ENCODE measurements at places on chromosomes 11 and 22.

GRCh38 chr22:20945578-20945934, 21.5 kb upstream of the AIFM3 start:
- DNase-seq, result no peak

DNA sequence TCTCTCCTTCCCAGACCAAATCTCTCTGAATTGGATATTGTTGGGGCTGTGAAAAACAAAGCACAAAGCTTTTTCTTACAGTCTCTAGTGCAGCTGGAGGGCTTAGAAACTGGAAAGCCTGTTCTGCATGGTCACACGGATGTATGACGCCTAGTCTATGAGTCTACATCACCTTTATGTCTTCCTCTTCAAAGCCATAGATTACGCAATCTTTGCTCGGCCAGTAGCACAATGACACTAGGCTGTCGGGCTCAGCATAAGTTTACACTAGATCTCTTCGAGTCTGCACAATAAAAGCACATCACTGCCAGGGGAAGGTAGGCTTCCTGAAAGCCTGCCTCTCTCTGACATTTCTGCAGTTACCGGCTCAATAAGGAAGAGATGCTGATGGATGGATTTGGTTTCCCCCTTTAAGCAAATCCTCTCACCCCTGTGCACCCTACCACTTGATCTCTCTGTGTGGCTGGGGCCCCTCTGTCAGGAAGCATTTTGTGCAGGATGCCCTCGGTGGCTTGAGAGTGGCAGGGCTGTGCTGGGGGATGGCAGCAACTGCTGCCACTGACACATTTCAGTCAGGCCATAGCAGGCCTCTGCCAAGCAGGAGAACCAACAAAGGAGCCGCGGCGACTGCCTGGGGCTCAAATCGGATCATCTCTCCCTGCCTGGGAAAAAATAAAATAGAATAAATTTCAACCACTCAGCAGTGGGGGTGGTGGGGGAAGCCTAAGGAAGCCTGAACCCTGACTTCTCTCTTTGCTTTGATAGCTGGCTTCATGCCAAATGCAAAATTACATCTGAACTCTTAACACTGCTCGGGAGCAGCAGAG, 1272.8 kb downstream of the LRRC4C start:
- no peak for DNase-seq

- no peak for DNase-seq
Observed at GRCh38 chr11:64592656-64593055, 1.6 kb downstream of the SLC22A12 start.

DNA sequence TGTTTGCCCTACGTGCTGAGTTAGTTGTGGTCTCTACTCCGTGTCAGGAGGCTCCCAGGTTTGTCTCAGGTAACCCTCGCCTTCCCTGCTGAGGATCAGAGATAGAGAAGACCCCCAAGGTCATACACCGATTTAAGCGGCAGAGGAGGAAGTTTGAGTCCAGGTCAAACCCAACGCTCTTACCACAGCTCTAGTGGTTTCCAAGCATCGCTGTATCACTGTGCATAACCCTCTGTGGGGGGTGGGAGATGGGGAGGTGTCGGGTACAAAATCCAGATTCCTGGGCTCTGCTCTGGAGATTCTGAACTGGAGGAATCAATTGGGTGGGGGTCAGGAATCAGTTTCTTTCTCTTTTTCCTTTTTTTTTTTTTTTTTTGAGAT, 627 bp downstream of the DNAJC4 start:
- DNase-seq, result no peak

DNA sequence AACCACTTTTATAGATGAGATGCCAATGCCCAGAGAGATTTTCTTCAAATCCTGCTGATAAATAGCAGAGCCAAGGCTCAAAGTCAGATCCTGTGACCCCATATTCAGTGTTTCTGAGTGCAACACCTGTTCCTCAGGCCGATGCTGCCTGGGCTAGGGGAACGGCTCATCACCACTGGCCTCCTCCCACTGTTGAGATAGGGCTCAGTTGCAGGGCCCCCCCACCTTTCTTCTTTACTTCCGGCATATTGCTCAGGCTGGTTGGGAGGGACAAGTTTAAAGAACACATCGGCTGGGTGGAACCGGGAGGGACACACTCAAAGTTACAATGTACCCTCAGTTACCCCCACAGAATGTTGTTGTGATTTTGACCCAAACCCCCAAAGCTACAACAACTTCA, 88.3 kb upstream of the CRTAM start:
- no peak for DNase-seq

DNA sequence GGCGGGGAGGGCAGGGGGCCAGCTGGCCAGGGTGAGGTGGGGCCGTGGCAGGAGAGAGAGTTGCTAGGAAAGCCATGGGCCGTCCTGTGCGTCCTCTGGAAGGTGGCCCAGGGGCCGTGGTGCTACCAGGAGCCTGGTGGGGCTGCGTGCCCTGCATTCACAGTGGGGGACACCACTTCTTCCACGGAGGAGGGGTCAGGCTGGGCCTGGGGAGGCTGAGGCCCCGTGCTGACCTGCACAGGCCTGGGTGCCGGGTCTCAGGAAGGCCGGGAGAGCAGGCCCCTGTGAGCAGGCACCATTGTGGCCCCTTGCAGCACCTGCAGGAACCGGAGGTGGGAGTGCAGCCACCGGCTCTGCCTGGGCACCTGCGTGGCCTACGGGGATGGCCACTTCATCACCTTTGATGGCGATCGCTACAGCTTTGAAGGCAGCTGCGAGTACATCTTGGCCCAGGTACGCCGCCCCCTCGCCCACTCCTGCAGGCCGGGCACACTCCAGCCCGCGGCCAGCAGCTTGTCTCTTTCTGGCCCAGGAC, 12.0 kb downstream of the MUC5B start:
- no peak for DNase-seq

- no peak for DNase-seq
Observed at GRCh38 chr22:48695251-48695650, 1132.4 kb downstream of the BRD1 start.

DNA sequence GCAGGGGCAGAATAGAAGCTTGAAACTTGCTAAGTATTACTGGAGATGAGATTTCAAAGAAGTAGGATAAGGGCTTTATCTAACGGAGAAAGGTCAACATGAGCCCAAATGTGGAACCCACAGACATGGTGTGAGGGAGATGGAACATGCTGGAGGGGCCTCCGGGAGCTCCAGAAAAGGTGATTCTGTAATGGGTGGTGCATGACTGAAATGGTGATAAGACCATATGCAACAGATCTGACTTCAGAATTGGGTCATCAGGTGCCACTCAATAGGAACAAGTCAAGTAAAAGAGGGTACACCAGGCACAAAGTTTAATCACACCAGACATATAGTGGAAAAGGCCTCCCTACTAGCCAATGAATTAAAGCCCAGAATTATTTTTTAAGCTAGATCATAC, 7.9 kb upstream of the CEP295 start:
- DNase-seq, result no peak

GRCh38 chr11:76005756-76006155, 190.7 kb downstream of the UVRAG start:
- DNase-seq, result no peak

- no peak for DNase-seq
Observed at GRCh38 chr22:42076764-42077485, 2.6 kb upstream of the SMDT1 start.

DNA sequence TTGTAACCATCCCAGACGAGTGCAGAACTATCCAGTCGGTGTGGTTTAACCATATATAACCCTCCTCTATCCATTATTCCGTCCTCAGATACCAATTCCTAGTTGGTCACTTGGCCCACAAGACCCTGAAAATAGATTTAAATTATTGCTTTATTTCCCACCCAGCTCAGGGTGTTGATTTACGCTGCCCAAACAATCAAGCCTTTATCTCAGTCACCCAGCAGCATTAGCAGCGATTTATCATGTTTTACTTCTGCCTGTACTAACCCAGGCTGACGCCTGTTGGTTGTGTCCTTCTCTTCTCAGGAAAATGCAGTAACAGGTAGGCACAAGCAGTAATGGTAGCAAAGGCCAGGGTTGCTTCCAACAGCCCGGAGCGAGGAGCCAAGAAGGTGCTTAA, 81.2 kb downstream of the DSCAML1 start:
- DNase-seq, result no peak

GRCh38 chr11:47034091-47034490, 97.5 kb downstream of the CSTPP1 start:
- DNase-seq, result no peak

DNA sequence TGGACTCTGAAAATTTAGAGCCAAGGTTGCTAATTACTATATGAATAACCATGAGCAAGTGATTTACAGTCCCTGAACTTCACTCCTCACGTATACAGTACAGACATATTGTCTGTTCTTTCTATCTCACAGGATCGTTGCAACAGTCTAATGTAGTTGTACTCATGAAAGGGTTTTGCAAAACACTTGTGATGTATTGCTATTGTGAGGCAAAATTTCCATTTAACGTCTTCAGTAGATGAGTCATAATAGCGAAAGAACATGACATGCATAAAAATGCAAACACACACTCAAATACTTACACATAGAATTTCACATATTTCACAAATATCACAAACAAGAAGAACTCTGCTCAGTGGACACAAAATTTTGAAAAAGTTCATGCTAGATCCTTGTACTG, 134.6 kb upstream of the TRPC6 start:
- DNase-seq, result no peak

DNA sequence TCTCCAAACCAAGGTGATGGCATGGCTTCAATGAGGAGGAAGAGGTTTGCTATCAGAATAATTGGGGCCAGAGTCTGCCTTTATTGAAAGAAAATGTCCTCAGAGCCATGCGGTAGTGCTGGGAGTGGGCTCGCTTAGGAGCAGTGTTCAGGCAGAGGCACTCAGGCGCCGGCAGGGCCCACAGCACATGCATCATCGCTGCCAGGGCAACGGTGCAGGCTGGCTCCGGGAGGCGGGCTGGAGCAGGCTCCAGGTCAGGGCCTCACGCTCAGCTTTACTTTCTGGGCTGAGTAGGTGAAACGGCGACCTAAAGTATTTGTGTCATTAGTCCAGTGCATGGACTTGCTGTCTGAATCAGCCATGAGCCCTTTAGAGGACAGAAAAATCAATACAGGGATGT, 169.9 kb upstream of the CCDC90B start:
- DNase-seq, result no peak

DNA sequence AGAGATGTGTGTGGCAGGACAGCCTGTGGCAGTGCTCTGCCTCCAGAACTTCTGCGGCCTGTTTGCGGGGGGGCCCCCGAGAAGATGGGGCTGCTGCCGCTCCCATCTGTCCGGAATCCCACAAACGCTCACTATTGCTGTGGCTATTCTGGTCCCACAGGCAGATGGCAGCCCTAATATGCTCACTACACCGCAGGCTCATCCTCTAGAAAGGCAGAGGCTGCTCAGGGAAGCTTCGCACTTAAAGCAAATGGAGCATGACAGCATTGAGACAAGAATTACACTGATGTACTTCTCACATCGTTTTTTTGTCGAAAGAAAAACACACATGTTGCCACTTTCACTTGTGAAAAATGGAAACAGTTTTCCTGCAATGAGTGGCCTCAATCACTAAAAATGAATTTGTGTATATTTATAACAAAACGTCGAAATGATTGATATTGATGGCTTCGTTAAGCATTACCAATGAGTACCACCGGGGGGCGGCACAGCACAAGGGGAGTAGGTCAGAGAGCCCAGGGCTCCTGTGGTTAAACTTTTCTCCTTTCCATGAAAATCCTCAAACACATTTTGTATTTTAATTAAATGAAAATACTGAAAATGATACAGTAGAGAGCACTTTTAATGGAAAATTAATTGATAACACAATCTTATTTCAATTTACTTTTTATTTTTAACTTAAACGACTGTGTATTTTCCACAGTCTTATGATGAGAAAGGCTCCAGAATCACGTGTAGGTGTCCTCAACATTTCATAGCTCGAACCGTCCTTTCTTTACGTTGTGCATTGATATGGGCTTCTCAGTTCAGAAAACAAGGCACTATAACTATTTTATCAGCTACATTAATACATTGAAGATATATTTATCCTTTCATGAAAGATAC, 69.1 kb downstream of the CTTN start:
- peak; percentile 62 for DNase-seq

DNA sequence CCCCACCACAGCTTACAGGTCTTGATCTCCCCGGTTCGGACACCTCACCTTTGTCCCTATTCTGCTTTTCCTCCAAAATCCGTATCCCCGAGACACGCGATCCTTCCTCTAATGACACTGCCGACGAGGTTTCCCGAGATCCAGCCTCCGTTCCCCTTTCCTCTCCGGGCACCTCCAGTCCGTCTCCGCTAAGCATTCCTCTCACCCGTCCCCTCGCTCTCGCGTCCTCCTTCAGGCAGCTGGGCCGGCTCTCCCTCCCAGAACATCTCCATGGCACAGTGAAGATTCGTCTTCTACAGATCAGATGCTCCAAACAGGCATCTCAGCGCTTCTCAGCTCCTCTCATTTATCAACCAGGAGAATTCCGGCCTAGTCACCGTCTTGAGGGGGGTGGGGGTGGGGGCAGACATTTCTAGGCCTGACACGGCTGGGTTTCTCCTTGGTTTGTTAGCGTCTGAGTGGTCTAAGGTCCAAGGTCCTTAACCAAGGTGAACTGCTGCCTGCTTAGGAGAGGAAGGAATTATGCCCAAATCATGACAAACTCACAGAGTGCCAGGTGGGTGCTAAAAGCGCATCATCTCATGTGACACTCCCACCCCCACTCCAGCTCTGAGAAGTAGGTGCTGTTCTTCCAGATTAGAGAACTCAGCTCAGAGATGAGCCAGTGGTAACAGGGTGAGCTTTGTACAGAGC, at the start of gene SPTBN2:
SPTBN2 (minus strand) TSS at position 524 of the 693 bp plus-strand sequence. CDS start 7,976 bp downstream, outside the sequence.
- DNase-seq, result no peak

- DNase-seq, result no peak
Observed at GRCh38 chr22:20948450-20948849, 18.6 kb upstream of the AIFM3 start.

GRCh38 chr22:46686221-46687047, 51.6 kb downstream of the CERK start:
- DNase-seq, result no peak

GRCh38 chr11:81421251-81421860, 1312.3 kb downstream of the FAM181B start:
- DNase-seq, result no peak

DNA sequence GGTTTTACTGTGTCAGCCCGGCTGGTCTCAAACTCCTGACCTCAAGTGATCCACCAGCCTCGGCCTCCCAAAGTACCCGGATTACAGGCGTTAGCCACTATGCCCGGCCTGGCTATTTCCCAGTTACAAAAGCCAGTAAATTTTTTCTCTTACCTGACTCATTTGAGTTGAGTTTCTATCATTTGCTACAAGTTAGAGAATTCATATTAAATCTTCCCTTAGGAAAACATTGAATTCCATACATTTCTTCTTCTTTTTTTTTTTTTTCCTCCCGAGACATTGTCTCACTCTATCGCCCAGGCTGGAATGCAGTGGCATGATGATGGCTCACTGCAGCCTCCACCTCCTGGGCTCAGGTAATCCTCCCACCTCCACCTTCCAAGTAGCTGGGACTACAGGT, 26.0 kb downstream of the CHEK2 start:
- no peak for DNase-seq

DNA sequence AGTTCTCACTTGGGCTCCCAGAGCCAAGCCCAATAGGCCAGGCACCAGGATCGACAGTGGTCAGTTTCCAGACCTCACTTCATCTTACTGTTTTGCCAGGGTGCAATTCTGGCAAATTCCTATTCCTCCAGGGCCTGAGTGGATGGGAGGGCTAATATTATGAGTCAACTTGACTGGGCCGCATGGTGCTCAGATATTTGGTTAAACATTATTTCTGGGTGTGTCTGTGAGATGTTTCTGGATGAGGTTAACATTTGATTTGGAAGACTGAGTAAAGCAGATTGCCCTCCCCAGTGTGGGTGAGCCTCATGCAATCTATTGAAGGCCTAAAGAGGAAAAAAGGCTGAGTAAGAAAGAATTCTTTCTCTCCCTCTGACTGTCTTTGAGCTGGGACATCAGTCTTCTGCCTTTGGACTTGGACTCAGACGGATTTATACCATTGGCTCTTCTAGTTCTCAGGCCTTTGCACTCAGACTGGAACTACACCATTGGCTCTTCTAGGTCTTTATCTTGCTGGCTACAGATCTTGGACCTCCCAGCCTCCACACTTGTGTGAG, 132.9 kb upstream of the ZBED5 start:
- DNase-seq, result no peak
